Activated T-cell treated with anti-CD3 and anti-CD28 coated beads for 24 hours (primary cell): ENCODE measurements at places on chromosomes 3 and 15.

- no peak for DNase-seq
Observed at GRCh38 chr3:31522152-31522551, 10.6 kb upstream of the STT3B start.

- DNase-seq = no peak
Observed at GRCh38 chr3:81622395-81622794, 139.1 kb downstream of the GBE1 start.

GRCh38 chr15:79572691-79573404, 140.7 kb downstream of the MINAR1 start:
- DNase-seq = no peak

- DNase-seq = no peak
Observed at GRCh38 chr3:8540456-8540855, 38.8 kb downstream of the LMCD1 start.

DNA sequence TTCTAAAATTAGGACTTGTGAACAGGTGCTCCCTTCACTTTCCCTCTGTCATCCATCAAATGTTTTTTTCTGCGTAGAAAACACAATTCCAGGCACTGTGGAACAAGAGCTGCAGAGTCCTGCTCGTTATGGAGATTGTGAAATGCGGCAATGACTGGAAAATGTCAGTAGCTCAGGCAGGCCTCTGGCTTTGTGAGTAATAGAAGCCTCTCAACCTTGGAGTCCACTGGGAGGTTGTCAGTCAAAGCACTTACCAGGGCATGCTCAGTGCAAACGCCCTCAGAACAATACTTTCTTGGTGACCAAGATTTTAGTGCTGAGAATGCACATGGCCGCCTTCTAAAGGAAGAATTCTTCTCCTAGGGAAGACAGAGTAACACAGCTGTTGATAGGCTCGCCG, 26.7 kb upstream of the MED12L start:
- no peak for DNase-seq

DNA sequence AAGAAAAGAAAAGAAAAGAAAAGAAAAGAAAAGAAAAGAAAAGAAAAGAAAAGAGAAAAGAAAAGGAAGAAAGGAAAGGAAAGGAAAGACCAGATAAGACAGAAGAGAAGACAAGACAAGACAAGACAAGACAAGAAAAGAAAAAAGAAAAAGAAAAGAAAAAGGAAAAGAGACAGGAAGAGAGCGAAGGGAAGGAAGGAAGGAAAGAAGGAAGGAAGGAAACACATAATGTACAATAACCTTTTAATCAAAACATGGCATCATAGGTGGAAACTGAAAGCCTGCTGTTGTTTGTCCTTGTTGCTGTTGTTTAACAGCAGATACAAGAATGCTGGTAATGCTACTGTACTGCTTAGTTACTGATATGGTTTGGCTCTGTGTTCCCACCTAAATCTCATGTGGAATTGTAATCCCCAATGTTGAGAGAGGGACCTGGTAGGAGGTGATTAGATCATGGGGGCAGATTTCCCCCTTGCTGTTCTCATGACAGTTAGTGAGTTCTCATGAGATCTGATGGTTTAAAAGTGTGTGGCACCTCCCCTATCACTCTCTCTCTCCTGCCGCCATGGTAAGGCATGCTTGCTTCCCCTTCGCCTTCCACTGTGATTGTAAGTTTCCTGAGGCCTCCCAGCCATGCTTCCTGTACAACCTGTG, 67.3 kb downstream of the MCF2L2 start:
- no peak for DNase-seq

- DNase-seq = no peak
Observed at GRCh38 chr15:75750261-75751050, 37.8 kb upstream of the CSPG4 start.

GRCh38 chr15:83935774-83936173, 281.9 kb downstream of the ADAMTSL3 start:
- DNase-seq = no peak

DNA sequence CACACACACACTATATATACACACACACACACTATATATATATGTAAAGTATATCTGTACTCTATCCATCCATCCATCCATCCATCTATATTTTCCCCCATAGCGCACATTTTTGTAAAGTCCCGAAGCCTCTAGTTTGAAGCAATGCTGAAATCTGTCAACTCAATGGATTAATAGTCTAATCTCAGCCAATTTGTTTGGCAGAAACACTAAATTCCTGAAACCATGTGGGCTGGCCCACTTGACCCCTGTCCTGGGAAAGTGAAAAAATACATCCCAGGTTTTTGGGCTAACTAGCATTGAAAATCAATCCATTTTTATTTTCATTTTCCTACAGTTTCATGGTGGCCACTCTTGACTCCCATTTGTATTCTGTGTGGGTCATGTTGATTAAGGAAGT, 166.7 kb downstream of the SLCO3A1 start:
- no peak for DNase-seq

DNA sequence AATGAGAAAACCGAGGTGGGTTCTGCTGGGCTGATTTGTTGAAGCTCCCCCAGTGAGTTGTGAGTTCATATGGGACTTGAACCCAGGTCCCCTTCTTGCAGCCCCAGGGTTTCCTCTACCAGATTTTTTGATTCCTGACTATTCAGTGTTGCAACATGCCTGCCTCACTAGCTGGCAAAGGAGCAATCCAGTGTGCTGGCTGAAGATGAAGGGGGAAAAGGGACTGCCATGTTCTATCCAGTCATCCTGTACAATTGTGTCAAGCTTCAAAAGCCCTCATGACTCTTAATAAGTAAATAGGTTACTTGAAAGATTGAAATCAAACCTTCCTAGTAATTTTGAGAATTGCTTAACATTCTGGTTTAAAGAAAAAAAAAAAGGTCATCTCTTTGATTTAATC, 211.5 kb upstream of the TP63 start:
- no peak for DNase-seq

GRCh38 chr3:33318710-33319380, 41.6 kb downstream of the FBXL2 start:
- DNase-seq = no peak

GRCh38 chr3:48642605-48643004, 7.3 kb upstream of the SLC26A6 start:
- no peak for DNase-seq

DNA sequence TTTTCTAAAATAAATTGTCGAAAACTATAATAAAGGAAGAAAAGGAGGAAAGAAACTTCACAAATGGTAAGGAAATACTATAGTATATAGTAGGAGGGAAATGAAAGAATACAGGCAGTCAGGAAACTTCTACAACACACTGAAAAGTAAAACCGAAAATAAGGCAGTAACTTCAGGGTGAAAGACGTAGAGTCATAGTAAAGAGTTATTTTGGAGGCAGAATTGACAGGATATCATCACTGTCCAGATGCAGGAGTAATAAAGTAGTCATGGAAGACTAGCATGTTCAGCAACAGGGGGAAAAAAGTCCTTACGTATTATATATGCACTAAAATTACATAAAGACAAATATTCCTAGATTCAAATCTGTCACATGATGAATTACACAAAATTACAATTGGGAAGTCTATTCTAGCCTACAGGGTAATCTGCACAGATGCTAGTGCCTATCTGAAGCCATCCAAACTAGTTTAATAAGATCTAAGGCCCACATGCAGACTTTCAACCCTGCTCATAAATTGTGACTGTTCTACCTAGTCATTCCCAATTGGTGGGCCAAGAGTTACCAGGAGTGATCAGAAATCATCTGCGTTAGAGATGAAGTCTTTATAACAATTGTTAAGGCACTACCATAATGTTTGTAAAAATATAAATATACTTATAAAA, 14.0 kb downstream of the VPS13C start:
- DNase-seq = no peak

DNA sequence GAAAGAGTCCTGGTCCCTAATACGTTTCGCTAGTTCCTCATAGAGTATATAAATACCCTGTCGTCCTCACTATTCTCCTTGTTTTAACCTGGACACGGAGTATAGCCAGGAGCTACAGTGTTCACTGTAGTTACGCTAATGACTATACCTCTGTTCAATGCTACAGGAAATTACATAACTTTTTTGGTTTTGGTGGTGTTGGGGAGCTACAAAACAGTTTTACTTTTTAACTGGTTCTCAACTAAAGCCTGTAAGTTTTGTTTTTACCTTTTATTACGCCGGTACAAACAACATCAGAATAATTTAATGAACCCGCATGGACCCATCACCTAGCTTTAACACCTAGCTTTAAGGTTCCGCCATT, 1.5 kb downstream of the LMLN start:
- DNase-seq = no peak

DNA sequence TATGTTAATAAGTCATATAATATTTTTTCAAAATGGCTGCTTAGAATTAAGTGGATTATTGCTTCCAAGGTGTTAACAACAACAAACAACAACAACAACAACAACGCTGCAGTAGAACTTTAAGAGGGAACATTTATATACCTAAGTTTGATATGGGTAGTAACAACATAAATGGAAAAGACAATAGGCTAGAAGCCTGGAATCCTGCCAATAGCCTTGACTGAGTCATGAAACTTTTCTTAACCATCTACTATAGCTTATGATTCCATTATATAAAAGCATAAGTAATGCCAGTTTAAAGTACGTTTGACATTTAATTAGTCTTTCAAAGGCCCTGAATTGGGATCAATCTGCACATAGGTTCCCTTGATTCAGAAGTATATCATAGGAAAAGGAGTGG, 31.2 kb downstream of the SATB1 start:
- DNase-seq = no peak

DNA sequence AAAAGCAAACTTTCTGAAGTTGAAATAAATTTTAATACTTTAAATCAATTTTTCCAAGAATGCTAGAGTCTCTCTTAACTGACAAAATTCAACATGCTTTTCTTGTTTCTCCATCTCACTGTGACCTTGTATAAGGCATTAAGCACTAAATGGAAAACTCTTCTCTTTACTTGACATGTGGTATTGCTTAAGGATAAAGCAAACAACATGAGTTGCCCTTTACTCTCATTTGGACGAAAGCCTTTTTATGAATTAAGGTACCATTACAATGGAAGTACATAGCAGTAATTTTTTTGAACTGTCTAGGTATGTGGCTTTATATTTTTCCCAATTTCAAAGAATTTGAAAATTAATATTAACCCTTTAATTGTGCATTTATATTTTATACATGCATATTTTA, 1.4 kb downstream of the STRIT1 start:
- DNase-seq = no peak

DNA sequence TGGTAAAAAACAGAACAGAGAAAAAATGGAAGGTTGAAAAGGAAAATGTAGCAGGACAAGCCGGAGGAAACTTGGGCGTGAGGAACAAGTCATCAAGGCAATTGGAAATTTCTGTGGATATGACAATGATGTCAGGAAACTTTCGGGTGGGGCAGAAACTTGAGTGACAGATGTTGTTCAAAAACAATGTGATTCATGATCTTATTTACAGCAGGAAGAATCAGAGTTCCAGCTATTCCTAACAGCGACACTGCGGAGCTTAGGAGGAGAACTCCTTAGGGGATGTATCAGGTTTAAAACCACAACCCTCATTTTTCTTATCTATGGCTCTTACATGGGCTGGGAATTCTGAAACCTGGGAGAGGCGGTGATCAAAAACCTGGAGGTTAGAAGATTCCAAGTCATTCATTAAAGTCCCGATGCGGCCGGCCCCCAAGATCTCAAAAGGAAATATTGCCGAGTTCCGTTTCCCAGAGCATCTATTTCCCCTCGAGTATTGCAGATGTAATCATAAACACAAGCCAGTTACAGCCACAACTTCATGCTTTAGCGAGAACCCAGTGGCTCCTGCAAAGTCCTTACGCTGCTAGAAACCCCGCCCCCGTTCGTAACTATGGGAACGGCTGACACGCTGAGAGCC, 659 bp upstream of the ARRDC4 start:
- no peak for DNase-seq

GRCh38 chr3:161093895-161094294, 11.3 kb downstream of the B3GALNT1 start:
- DNase-seq = no peak

GRCh38 chr3:118380576-118380975, 654.1 kb downstream of the IGSF11 start:
- no peak for DNase-seq

- DNase-seq = no peak
Observed at GRCh38 chr3:48633743-48634142, 1.5 kb downstream of the SLC26A6 start.

GRCh38 chr3:189944285-189945145, 176.2 kb downstream of the P3H2 start:
- no peak for DNase-seq

- no peak for DNase-seq
Observed at GRCh38 chr3:138203938-138204337, 16.8 kb downstream of the ARMC8 start.

DNA sequence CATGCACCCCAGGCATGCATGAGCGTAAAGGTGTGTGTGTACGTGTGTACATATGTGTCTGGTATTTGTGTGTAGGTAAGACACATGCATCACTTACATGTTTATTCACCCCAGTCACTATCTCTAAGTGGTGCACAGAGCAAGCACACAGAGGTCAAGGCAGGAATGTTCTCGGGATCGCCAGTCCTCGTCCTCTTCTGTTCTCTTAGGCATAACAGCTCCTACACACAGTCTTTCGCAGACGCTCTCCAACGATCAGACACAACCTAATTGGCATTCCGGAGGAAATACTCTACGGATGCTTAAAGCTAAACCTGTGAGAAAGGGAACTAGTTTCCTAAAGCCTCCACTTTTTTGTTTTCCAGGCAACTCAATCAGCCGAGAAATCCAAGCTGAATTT, 95.9 kb downstream of the ADAMTS17 start:
- DNase-seq = no peak

DNA sequence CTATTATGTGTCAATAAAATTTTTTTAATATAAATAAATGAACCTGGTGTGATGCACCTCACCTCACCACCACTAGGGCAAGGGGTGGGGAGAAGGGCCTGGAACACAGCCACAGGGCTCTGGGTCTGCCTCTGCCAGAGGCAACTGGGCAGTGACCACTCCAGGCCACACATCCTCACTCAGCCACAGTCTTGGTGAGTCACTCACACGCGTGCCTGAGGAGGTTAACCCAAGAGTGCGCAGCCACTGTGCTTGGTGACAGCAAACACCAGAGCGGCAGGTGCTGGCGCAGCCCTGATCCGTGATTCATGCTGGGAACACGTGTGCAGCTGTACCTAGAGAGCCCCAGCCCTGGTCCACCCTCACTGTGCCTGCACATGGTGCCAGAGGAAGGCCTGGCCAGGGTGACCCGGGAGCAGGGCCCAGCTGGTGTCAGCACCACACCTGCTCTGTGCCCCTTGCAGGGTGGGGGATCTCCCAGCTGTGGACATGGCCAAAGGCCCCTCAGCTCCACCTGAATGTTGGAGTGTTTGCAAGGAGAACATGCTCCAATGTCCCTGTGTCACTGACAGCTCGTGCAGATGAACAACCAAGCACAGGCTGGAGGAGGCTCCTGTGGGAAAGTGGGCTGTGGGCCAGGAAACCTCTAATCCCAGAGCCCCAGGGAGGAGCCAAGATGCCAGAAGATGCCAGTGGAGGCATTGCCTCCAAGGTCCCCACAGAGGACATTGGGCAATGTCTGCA, 2.1 kb downstream of the SLC41A3 start:
- no peak for DNase-seq
